ENCODE measurements at places on chromosomes 12 and 14.

DNA sequence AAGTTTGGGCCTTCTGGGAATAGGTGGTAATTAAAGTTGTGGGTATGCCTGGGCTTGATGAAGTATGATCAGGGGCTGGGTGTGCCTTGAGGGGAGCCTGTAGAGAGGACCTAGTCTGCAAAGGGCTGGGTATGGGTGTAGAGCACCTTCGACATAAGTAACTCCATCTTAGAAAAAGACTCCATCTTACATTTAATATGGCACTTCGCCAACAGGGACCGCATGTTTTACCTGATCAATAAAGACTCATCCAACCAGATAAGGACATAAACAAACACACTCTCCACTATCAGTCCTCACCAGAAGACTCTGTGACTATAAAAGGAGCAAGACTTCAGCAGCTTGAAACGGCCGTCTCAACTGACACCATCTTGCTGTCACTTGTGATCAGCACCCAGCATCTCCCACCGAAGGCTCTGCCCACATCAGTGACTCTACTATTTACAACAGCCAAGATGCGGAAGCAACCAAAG is 23.5 kb upstream of the GPR68 start:
- DNase-seq, result no peak

DNA sequence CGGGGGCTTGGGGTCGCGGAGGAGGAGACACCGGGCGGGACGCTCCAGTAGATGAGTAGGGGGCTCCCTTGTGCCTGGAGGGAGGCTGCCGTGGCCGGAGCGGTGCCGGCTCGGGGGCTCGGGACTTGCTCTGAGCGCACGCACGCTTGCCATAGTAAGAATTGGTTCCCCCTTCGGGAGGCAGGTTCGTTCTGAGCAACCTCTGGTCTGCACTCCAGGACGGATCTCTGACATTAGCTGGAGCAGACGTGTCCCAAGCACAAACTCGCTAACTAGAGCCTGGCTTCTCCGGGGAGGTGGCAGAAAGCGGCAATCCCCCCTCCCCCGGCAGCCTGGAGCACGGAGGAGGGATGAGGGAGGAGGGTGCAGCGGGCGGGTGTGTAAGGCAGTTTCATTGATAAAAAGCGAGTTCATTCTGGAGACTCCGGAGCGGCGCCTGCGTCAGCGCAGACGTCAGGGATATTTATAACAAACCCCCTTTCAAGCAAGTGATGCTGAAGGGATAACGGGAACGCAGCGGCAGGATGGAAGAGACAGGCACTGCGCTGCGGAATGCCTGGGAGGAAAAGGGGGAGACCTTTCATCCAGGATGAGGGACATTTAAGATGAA is 630 bp downstream of the FOS start:
- DNase-seq, result peak; percentile 73

GRCh38 chr12:43880547-43880946 is 44.7 kb downstream of the TMEM117 start:
- no peak for DNase-seq

GRCh38 chr12:103114296-103115055 is 157.0 kb downstream of the ASCL1 start:
- DNase-seq, result no peak
